Cortex of kidney (tissue), 1 donor: ENCODE measurements at places on chromosomes 12 and 14.

DNA sequence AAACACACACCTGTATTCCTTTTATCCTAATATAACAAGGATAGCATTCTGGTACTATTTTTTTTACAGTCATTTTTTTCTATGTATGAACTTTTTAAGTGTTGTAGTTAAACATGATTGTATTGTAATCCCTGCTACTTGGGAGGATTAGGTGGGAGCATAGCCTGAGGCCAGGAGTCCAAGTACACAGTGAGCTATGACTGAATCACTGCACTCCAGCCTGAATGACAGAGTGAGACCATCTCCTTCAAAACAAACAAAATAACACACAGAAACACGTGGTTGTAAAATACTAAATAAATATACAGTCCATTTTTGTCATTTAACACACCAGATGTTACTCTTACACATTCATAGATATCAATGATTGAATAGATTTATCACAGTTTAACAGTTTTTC, 56.9 kb downstream of the MAP4K5 start:
- DNase-seq, result no peak

GRCh38 chr12:54060975-54061778, 7.5 kb downstream of the HOXC4 start:
- no peak for DNase-seq

GRCh38 chr14:89454996-89455395, 38.0 kb upstream of the FOXN3 start:
- DNase-seq, result no peak

DNA sequence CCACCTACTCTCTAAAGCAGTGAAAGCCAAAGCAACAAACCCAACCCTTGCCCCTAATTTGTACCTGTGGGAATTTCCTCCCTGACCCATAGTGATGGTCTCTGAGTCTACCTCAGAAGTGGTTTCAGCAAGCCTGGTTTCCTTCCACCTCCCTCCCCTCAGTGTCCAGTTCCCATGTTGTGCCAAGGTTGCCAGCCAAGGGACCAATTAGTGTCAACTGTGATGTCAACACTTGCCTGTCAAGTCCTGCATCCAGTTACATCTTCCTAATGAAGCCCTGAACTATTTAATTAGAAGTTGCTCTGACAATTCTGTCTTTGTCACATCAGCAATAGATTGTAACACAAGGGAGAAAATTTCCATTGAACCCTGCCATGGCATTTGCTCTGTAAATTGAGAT, 194.4 kb upstream of the CCDC196 start:
- DNase-seq, result no peak

- DNase-seq, result no peak
Measured at GRCh38 chr14:36856095-36856878, 194.6 kb downstream of the PAX9 start.

DNA sequence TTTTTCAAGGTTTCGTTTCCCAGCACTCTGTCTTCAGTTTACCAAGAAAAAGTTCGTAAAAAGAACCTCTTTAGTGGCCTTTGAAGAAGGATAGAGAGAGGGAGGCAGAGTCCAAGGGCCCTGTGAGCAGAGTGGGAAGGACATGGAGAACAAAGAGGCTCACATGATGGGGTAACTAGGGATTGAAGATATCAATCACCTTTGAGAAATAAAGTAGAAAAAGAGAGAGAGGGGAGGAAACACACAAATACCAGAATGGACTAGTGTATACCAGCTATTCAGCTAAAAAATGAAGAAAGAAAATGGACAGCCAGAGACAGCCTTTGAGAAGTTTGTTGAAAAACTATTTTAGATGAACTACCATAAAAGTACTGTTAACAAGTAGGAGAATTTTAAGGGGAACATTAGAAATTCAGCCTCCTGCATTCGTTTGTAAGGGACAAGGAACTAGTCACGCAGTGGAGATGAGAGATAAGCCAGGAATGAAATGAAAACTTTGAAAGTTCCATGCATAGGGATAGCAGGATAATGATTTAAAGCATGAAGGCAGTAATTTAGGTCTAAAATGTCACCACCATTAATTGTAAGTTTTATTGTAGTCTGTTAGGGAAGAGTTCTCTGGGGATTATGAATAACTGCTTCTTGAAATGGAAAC, 82.1 kb downstream of the SPTSSA start:
- no peak for DNase-seq

DNA sequence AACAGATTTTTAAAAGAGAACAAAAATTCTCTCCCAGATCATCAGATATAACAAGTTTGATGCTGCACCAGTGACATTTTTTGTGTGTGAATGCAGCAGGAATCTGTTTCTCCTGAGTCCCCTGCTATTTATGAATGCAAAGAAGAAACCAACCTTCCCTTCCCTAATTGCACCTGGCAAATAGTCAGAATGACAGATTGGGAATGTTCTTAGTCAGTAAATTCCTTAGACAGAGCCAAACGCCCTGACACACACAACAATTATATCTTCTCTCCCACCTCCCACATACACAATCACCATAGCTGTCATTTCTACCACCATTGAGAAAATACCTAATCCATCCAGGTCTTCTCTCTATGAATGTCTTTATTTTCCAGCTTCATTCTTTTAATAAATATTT, 174.4 kb downstream of the ALG10B start:
- no peak for DNase-seq

- no peak for DNase-seq
Measured at GRCh38 chr12:111692575-111693210, 6.8 kb downstream of the ACAD10 start.

DNA sequence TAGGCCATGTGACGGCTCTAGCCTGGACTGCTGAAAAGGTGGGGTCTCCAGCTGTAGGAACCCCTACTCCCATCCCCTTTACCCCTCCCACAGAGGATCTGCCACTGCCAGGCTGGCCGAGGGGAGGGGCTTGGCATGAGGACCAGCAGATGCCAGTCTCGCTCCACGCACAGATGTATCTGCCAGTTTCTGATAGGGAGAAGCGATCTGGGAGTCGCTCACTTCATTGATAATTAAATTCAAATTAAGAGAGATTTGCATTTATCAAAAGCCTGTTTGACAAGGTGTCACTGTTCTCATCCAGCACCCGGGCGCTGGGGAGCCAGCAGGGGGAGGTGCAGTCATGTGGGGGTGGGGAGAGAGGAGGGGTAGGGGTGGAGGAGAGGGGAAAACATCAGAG, 217.6 kb upstream of the MYL2 start:
- DNase-seq, result no peak

DNA sequence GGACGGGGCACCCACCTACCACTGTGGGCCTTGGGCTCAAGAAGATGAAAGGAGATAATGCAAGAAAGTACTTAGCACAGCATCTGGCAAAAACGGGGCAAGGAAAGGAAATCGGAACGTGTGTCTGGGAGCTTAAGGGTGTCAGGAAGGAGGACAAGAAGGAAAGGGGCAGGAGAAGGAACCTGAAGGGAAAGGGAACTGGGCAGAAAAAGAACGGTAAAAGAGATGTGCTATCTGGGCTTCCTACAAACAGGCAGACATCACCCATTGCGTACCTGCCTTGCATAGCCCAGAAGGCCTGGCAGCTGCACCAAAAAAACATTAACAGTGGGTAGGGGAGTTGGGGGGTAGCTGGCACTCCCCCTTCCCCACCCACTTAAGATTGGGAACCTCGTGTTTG, 958 bp upstream of the REM2 start:
- no peak for DNase-seq

DNA sequence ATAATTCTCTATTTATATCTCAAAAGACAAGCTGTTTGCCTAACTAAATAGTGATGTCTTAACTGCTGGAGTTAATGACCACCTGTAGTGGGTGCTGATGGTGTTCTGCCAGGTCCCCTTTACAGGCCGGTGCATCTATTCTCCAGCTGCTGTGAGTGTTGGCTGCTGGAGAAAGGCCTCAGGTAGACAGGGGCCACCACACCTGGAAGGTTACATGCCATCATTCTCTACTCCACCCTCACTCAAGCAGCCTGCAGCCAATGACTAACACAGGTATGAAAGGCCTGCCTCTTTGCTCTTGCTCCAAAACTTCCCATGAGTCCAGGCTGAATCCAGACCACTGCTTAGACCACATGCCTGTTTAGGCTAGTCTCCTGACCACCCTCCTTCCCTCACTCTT, 73.9 kb downstream of the RPS6KA5 start:
- no peak for DNase-seq

DNA sequence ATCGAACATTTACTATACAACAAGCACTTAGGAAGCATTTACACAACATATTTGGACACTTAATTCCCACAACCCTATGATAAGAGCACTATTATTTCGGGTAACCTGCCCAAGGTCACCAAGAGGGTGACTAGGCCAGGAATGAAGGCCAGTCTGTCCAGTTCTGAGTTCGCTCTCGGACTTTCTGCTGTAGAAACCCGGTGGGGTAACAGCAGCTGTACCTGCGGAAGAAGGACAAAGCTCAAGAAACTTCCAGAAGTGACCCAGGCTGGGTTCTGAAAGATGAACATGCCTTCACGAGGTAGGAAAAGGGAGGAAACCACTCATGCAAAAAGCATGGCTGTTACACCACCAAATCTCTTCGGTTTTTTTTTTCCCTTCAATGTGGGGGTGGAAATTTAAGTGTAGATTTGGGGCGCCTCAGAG, 10.8 kb downstream of the PLA2G1B start:
- DNase-seq, result no peak

DNA sequence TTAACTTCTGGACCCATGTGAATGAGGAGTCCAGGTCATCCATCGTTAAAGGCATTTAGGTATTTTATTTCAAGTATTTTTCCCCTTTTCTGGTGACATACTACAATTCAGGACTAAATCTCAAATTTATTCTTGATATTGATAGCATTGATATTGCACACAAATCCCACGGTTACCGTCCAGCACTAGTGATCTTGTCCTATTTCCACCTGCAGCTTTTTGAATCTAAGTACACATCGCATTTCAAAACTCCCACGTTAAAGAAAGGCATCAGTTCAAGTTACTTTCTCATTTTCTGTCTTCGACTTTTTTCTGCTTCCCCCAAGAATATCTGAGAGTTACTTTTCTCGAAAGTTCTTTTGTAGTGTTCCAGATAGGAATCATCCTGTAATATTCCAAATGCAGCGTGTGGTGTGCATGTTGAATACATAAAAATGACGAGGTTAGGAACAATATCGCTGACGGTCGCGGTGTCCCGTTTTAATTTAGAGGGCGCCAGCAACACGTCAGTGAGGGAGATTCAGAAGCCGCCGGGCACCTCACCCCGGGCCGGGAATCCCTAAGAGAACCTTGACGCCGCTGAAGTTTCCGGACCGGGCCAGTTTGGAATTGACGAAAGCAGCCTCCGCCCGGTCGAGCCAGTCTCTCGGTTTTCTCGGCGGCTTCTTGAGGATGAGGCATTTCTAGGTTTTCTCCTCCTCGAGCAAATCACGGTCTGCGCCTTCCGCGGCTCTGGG, 569 bp upstream of the RGS6 start:
- DNase-seq, result no peak

GRCh38 chr12:63151623-63152320, 771 bp upstream of the AVPR1A start:
- no peak for DNase-seq

GRCh38 chr12:125029761-125030358, 35.4 kb upstream of the AACS start:
- no peak for DNase-seq

- no peak for DNase-seq
Measured at GRCh38 chr12:125267114-125267513, 201.9 kb downstream of the AACS start.

DNA sequence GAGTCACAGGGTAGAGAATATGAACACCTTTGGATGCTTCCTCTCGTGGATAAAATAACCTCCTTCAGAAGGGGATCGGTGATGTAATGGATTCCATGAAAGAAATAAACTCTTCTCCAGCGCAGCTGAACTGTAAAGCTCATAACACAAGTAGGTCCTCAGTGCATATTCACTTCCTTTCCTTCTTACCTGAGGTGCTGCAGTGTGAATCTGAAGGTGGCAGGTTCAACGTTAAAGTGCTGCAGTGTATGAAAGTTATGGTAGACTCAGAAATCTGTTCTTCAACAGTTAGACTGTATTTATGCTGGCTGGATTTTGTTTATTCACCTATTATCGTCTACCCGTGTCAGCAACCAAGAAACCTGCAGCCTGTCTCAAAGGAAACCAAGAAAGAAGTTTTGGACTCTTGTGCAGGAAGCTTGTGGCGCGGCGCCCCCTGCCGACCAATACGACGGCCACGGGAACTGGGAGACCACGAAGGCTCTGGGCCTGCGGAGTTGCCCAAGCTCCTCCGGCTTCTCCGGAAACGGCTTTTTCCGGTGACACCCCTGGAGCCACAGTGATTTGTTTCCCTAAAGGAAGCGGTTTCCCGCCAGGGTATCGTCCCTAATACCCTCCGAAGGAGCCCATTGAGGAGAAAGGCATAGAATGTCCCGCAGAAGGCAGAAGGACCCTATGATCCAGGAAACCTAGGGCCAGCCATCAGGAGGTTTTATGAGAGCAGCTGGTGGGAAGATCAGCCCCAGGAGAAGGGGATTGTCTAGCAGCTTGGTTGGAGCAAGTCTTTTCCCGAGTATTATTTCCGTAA, 17.6 kb upstream of the RNASE3 start:
- no peak for DNase-seq

DNA sequence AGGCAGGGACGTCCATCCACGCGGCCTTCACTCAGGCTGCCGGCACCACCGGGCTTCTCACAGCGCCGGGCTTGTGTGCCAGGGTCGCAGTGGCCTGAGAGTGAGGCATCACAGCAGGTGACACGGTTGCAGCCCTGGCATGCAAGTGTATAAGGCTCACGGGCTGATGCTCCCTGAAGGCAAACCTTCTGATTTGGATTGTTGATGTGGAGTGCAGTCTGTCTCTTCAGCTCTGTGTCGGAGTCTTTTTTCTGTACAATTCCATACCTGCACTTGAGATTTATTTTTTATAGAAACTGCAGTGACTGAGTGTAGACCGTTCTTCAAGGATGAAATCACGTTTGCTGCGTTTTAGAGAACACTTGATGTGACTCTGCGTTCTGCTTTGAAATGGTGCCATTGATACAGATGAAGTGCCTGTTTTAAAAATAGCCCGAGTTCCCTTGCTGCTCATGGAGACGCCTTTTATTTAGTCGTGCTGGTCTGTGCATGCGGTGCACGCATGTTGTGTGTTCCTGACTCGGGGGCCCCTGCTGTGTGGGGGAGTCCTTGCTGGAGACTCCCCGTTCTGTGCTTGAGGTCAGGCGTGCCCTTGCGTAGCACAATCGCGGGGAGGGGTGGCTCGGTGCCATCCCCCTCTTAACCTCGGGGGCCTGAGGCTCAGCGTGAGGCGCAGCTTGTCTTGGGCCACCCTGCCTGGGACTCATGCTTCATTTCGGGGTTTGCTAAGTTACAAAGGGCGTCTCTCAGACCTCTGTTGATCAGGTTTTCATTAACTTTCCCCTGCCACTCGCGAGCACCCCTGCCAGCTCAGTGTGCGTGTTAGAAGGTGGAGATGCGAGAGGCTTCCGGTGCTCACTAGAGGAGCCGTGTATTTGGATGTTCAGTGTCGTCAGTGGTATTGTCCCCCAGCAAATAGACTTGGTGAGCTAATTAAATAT, 21.6 kb upstream of the AMN start:
- DNase-seq, result no peak
